ENCODE measurements at places on chromosomes 6 and 20.

DNA sequence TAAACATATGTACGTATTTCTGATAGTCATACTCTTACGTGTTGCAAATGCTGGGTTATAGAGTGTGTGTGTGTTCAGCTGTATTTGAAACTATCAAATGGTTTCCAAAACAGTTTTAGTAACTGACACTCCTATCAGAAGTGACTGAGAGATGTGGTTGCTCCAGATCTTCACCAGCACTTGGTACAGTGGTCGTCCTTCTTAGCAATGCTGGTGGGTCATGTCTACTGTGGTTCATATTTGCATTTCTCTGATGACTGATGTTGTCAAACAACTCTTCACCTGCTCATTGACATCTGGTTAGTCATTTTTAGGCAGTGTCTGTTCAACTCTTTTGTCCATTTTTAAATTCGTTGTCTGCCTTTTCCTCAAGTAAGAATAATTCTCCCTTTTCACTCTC is 259.3 kb downstream of the KIF16B start:
- no peak for DNase-seq

- no peak for DNase-seq
Observed at GRCh38 chr6:36320475-36320874, 16.2 kb downstream of the BNIP5 start.

- DNase-seq: no peak
Observed at GRCh38 chr6:43944908-43945767, 175.1 kb downstream of the VEGFA start.

DNA sequence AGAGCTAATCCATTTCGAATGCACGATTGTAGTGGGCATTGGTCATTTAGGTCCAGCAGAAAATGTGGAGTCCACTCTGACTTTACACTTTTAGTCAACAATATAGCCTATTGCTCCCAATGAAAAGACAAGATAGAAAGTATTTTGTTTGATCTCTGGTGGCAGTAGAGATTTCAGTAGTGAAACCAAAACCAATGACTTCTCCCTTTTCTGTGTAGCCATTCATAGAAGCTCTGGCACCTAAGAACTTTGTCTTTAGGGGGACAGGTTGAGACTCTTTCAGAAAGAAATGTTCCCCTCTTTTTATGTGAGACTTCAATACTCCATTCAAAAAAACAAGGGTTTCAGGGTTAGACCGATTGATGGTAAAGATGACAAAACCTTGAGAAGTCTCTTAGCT is 510.8 kb upstream of the POU3F2 start:
- DNase-seq: no peak

GRCh38 chr20:258963-259362 is 1.4 kb downstream of the DEFB132 start:
- DNase-seq: peak; percentile 59

DNA sequence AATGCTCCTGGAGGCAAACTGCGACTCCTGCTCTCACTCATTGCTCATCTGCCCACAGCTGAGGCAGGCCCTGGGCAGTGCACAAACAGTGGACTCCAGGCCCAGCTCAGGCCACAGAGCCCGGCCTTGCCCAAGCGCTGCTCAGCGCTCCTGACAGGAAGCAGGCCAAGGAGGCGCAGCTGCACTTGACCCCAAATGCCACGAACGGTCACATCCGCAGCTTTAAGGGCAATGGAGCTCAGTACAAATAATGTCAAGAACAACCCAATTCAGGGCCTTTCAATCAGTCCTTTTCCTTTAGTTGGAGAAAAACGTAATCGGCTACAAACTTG is 33.8 kb downstream of the RRBP1 start:
- no peak for DNase-seq

GRCh38 chr20:20875716-20876115 is 163.3 kb upstream of the RALGAPA2 start:
- no peak for DNase-seq

GRCh38 chr6:158522616-158523015 is 37.3 kb upstream of the TMEM181 start:
- DNase-seq: no peak

- no peak for DNase-seq
Observed at GRCh38 chr6:131917763-131918649, 33.2 kb downstream of the CCN2 start.

- no peak for DNase-seq
Observed at GRCh38 chr6:166743406-166744222, 116.6 kb upstream of the RPS6KA2 start.

GRCh38 chr20:44113618-44114376 is 73.2 kb downstream of the JPH2 start:
- no peak for DNase-seq

GRCh38 chr6:150297327-150298029 is 71.3 kb upstream of the IYD start:
- DNase-seq: no peak

GRCh38 chr6:134435814-134436280 is 117.9 kb upstream of the SGK1 start:
- no peak for DNase-seq

DNA sequence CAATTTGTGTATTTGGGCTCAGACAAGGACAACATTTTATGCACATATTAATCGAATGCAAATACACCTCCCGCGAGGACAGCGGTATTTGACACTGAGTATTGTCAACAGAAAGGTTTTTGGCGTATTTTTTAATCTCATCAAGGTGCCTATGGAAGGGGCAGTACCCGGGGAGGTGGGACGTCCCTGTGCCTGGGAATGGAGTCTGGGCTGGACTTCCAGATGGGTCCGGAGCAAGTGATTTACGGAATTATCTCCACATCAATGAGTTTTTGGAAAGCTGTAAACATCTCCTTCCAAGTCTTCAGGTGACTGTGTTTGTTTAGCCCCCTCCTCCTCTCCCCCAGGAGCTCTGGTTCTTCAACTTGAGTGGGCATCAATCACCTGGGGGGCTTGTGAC is 39.8 kb downstream of the PRR18 start:
- DNase-seq: no peak

DNA sequence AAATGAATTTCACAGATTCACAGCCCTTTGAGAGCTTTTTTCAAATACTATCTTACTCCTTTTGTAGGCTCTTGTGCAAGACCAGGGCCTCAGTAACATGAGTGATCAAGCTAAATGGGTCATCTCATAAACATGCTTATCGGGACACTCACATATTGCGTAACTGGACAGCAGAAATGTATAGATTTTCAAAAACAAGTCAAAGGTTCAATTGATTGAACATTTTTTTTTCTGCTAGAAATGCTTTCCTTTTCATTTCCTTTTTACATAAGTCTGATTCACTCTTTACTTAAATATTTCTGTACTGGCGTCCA is 8.7 kb upstream of the SALL4 start:
- no peak for DNase-seq

DNA sequence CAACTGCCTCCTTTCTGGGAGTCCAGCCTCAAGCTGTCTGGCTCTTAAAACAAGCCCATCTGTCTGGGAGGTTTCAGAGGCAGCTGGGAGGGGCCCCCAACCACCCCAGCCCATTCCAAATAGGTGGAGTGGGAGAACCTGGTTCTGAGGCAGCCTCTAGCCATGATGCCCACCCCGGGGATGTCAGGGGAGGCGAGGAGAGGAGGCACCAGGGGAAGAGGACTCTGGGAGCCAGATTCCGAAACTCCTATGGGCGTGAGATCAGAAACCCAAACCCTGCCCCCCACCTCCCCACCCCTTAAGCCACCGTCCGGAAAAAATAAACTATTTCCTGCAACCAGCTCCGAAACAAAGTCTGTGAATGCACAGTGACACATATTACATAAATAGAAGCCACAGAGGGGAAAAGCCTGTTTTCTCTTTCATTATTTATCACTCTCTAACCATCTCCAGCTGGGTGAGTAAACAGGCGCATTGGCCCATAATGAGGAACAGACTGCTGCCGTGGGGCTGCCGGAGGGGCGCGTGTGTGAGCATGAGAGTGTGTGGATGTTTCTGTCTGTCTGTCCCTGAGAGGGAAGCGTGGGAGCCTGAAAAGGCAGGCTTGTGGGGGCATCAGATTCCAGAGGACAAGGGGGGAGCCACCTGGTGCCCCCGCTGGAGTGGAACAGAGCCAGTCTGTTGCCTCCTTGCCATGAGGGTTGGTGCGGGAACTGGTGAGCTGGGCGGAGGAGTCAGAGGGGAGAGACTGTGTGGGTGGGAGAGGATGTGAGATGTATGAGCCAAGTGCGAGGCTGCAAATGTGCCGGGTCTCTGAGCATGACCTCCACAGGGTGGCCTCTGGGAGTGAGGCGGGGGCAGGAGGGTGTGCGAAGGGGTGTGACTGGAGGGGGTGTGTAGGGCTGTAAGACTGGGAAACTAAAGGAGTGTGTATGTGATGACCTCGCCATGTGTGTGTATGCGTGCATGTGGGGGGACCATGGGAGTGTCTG is 14.3 kb upstream of the FOXP4 start:
- peak; percentile 39 for DNase-seq

- DNase-seq: no peak
Observed at GRCh38 chr6:27667657-27668441, 194.9 kb upstream of the ZNF184 start.

GRCh38 chr20:40680161-40680959 is 8.7 kb downstream of the MAFB start:
- DNase-seq: no peak

- DNase-seq: peak; percentile 31
Observed at GRCh38 chr6:151452750-151453427, 963 bp upstream of the RMND1 start.

DNA sequence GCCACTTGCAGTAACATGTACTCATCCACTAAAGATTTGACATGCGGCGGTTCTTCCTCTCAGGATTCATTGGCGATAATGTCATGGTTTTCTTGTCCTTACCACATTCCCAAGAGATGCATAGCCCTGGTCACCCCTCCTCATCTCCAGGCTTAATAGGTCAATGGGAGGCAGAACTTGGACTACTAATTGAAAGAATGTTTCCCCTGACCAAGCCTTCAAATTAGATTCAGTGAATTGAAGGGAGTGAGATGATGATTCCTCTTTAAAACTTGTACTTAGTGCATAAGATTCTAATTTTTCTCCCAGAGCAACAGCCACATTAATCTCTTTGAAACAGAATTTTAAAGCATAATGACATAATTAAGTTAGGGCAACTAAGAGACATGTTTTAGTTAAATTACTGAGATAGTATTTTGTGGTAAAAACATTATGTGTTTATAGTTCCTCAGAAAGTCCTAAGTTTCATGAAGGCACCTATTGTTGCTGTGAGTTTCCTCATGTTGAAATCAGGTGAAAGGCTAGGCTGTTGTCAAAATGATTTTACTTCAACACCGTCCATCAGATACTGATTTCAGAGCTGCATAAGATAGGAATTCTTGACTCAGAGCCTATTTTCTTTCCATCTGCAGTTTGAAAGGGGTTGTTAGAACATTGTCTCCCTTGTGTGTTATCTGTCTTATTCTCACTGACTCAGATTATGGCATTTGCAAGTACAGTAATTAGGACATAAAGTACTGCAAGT is 48.5 kb downstream of the STK4 start:
- no peak for DNase-seq

GRCh38 chr6:111038534-111039252 is 48.6 kb upstream of the SLC16A10 start:
- DNase-seq: no peak

DNA sequence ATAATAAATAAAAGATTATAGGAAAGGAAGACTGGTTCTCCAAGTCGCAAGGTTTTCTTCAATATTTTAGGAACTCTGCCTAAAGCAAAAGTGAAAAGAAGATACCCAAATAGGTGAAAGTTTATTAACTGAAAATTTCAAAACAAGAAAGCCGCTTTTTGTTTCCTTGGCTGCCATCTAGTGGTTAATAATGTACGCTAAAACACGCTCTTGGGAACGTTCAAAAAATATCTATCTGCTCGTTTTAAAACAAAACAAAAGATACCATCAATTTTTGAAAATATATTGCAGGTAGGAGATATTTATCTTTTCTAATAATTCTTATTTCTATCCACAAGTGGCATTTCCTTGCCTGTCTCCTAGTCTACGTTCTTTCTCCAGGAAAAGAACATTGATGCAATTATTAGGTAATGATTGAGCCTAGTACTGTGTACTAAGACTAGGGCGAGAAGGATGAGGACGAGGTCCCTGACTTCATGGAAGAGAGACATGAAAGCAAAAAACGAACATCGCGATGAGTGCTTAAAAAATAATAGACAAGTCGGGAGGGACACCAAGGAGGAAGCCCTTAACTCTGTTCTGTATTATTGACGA is 97.2 kb downstream of the SPTLC3 start:
- peak; percentile 58 for DNase-seq

DNA sequence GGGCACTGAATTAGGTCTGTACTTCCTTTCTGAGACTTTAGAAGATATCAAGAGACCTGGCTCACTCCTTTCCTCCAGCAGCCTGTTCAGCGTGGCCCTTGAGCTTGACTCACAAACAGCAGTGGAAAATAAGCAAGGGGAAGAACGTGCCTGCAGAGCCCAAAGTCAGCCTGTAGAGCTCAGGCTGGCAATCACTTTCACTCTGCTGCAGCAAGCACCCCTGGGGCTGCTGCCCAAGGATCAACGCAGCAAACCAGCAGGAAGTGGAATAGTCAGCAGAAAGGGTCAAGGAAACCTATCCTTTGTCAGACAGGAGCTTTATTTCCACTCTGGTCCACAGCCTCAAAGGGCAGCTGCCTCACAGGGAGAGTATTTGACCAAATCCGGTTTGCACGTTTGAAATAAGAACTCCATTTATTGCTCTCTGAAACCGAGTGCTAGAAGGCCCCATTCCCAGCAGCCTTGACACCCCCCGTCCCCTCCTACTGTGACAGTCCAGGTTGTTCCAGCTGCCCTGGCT is 77.4 kb downstream of the PRDM1 start:
- peak; percentile 38 for DNase-seq

DNA sequence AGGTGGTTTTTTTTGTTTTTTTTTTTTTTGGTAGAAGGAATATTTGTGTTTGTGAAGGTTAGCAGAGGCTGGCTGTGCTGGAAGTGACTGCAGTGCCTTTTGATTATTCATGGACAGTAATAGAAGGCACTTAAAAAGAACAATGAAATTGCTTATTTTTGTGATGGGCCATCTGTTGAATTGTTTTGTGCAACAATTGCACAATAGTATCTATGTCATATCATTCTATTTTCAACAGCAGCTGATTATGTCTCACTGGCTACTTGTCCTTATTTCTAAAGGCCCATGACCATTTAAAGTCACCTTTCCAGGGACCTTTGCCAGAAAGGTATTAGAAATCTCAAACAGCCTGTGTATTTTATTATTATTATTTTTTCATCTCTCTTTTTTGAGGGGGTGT is 70.6 kb downstream of the AFG1L start:
- DNase-seq: no peak

- DNase-seq: no peak
Observed at GRCh38 chr6:119536666-119537065, 187.1 kb upstream of the MAN1A1 start.

GRCh38 chr20:36179170-36179945 is 24.8 kb downstream of the EPB41L1 start:
- DNase-seq: no peak

GRCh38 chr6:148800536-148800935 is 53.7 kb downstream of the UST start:
- DNase-seq: no peak

- DNase-seq: no peak
Observed at GRCh38 chr6:145400508-145400907, 334.8 kb downstream of the EPM2A start.
